ENCODE measurements at places on chromosomes 13 and 19.
A peak's percentile ranks its signal among the peaks of the same experiment; 100 is the strongest.

DNA sequence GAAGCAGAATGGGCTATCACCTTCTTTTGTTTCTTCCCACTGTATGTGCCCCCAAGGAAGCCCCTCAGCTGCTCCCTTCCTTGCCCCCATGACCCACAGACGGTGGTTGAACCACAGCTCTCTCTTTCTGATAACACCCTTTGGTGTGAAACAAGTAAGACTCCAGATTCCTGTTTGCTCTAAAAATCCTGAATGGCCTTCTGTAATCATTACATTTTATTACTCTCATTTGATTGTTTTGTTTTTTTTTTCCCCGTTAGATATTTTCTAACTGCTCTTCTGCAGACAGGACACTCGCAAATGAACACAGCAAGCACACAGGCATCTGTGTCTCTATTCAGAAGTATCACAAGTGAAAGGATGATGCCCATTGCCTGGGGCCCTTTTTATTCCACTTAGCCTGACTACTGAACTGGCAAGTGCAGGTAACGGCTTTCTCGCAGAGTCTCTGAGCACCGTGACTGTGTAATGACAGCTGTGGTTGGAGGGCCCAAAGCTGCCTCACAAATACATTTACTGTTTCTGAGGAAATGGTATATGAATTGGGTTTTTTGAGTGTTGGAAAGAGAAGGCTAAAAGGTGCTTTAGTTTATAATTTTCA lies 59.3 kb downstream of the OXGR1 start:
- no peak for DNase-seq

GRCh38 chr19:55133639-55134444 lies 15.2 kb downstream of the TNNT1 start:
- no peak for DNase-seq

- no peak for DNase-seq
Measured at GRCh38 chr19:2083174-2083854, 12.8 kb downstream of the MOB3A start.

- DNase-seq, result peak; percentile 46
Measured at GRCh38 chr13:102800145-102801041, 1.5 kb downstream of the BIVM start.

DNA sequence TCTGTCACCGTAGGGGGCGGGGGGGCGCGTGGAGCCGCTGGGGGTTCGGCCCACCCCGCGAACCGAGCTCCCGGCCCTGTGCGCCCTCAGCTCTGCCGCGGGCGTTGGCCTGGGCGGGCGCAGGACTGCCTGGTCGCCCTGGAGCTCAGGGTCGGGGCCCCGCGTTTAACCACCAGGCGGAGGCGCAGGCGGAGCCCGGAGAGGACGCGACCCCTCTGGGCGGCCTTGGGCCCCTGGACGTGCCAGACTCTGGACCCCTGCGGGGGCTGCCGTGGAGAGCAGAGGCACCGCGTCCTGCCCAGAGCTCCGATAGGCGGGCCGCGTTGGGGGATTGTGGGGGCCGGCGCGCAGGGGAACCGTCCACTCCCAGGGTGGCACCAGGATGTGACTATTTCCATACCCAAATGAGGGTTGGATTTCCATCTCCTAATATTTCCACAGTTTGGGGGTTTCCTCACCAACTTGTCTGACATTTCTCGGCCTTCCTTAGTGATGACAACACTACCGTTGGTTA lies 13.0 kb upstream of the USP29 start:
- DNase-seq, result no peak
